ENCODE measurements at places on chromosomes 1 and 21. TPM values are rescaled to one million over a fixed set of nuclear protein-coding genes. Genes with fewer than 3 reads are reported as not detected.

Gene DIO1
- total RNA-seq, result 1.1 TPM

DNA sequence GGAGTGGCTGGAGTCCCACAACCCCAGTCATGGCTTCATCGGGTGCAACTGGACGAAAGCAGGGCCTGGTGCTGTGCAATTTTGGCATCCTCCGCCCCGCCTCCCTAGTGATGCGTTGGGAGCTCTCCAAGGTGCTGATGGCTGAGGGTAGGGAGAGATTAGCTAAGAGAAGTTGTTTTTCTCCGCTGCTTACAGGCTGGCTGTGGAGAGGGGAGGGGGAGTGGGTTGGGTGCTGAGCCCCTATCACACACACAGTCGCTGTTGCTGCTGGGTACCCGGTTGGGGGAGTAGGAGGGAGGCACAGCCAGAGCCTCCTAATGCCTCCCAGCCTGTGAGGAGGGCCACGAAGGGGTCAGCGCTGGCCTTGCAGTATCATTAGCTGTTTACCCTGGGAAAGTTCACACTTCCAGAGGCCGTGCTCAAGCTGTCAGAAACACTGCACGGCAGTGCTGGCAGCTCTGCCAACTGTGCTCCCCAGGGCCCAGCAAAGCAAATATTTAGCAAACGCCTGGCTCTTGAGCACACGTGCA, 110.0 kb downstream of the GRIK3 start:
- no peaks in the 10 kb centered on the region for H3K36me3 ChIP-seq
- peak; percentile 84 for DNase-seq
- no peaks in the 10 kb centered on the region for H3K4me1 ChIP-seq
- no peak overlapping the region for H3K4me3 ChIP-seq
- peaks cover 11% of the 10 kb centered on the region for H3K27me3 ChIP-seq

DNA sequence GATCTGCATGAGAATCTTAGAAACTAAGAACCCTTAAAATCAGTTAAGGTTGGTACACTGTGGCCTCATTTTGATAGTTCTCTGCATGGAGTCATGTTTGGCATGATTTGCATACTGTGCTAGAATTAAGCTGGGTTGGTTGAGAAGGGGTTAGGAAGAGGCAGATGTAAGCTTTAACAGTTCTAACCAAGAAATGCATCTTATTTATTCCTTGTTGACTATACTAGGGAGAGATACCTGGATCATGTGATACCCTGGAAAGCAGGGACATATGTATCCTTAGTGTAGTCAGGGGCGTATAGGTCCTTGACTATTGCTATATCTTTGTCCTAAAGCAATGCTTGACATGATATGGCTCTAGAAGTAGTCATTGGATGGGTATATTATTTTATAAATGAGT, 41.0 kb downstream of the CDC42 start:
- H3K27ac ChIP-seq, result no peak overlapping the region
- peaks cover 24% of the 10 kb centered on the region for H3K4me1 ChIP-seq
- DNase-seq, result no peak
- peaks cover 35% of the 10 kb centered on the region for H3K36me3 ChIP-seq
- no peaks in the 10 kb centered on the region for H3K27me3 ChIP-seq

GRCh38 chr1:97553971-97554370, 366.9 kb downstream of the DPYD start:
- H3K4me1 ChIP-seq, result no peaks in the 10 kb centered on the region
- DNase-seq, result no peak
- no peak overlapping the region for H3K4me3 ChIP-seq
- H3K27me3 ChIP-seq, result no peaks in the 10 kb centered on the region
- no peaks in the 10 kb centered on the region for H3K36me3 ChIP-seq

Data from progenitor cell of endocrine pancreas (in vitro differentiated cells).